ENCODE measurements at places on chromosomes 6 and 20.

DNA sequence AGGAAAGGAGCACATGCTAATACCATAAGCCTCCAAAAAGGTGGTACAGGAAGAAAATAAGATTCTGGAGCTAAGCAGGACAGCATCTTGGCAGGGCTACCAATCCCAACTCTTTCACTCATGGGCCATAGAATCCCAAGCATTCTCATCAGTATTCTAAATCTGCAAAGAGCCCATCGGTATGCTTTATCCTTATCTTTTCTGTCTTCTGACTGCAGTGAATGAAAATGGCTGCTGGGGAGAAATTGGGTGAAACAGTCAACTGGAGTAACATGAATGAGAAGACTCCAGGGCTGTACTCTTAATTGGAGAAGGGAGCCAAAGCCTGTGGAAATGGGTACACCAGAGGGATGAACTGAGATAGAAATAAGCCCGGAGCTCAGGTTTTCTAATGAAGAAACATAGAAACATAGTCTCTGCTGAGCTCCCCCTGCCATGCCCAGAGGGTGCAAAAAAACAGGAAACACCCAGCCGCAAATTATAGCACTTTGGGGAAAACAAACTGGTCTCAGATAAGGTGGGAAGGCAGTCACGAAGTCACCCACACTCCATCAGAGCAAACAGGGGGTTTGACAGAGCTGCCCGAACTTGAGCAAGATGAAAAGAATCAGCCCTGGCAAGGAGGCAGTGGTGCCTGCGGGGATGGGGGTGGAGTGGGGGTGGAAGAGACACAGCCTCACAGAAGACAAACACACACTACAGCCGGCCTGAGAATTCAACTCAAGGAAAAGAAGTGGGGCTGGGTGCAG lies 35.4 kb upstream of the E2F3 start:
- peak; percentile 33 for DNase-seq

- DNase-seq: no peak
These were observed 26.7 kb downstream of the TRERF1 start for GRCh38 chr6:42424906-42425474.

DNA sequence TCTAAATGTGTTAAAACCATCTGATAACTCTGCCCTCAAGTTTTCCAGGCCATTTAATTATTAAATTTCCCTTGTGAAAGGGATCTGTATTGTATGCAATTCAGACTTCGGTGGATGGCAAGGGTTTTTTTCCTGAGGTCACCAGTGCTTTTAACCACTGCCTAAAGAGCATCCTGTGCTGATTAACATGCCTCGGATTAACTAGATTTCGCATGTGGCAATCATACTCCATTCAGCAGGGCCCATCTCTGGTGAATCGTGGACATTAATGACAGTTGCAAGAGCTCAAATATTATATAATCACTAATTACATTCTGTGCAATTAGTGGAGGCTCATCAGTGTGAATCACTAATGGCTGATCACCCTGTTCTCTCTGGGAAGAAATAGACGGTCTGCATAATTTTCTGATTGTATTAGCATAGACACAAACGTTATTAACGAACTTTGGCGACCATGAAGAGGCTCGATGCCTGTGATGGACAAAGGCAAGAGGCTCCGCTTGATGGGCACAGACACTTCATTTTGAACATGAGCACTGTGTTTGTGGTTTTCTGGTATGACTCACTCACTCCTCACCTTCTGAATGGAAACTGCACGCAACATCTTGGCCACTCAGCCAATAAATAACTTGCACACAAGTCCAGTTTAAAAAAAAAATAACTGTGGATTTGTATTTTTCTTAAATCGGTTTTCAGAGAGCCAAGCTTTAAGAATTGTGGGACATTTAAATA lies 31.4 kb downstream of the LINC00237 start:
- no peak for DNase-seq

DNA sequence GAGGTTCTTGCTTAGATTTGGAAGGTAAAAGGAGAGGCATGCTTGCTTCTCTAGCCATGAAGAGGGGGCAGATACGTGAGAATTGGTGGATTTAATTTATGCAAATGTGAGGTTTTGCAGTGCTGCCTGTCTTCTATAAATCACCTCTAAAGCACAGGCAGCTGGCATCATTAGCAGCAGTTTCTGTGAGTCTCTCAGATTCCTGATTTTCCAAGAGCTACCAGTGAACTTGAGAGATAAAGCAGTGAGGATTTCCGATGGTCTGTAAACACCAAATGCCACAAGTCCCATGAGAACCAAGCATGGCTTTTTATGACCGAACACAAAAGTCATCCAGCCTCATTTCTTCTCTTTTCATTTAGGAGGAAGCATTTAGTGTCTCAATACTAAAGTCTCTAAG lies 3.2 kb upstream of the SIRPB2 start:
- no peak for DNase-seq

GRCh38 chr6:35061651-35062410 lies 79.3 kb downstream of the TCP11 start:
- DNase-seq: no peak

DNA sequence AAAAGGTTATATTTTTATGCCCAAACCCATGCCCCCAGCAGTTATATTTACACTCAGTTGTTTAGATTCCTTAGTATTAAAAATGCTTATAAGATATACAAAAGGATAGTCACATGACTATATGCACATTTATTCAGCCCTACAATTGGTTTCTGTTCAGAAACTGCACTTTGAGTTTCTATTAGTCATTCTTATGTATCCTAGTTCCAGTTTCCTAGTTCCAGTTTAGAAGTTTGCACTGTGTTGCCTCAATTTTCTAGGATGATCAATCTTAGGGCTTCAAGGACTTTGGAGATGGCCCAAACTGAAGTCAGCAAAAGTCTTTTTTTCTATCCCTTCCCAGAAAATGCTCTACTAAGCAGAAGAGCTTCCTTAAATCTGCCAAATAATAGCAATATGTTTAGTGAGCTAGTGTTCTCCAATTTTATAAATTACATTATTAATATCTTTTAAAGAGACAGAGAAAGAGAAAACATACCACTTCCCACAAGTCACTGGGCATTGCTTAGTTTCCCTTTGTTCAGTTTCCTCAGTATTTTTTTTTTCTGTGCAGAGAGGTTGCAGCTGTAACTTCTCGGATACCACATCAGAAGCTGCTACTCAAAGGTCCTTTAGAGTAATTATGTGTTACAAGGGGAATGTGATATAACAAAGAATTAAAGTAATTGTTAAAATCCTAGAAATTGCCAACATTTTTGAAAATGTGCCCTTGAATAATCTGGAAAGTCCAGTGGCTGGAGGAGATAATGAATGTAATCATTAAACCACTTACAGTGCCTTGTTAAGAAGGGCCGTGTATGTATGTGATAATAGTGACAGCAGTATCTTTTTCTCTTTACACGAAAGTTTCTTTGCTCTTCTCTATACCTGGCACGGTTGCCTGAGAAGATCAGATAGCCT lies 138.8 kb downstream of the KHDRBS2 start:
- DNase-seq: no peak

GRCh38 chr6:142940487-142940886 lies 4.5 kb downstream of the HIVEP2 start:
- DNase-seq: no peak

- peak; percentile 50 for DNase-seq
These were observed 14.4 kb upstream of the HLA-DQA1 start for GRCh38 chr6:32622545-32623401.

- DNase-seq: no peak
These were observed 220.0 kb upstream of the THBS2 start for GRCh38 chr6:169473663-169474062.

- no peak for DNase-seq
These were observed 1.0 kb downstream of the SYNE1 start for GRCh38 chr6:152636021-152636608.

- no peak for DNase-seq
These were observed 348.3 kb upstream of the ZFP64 start for GRCh38 chr20:52539891-52540290.

DNA sequence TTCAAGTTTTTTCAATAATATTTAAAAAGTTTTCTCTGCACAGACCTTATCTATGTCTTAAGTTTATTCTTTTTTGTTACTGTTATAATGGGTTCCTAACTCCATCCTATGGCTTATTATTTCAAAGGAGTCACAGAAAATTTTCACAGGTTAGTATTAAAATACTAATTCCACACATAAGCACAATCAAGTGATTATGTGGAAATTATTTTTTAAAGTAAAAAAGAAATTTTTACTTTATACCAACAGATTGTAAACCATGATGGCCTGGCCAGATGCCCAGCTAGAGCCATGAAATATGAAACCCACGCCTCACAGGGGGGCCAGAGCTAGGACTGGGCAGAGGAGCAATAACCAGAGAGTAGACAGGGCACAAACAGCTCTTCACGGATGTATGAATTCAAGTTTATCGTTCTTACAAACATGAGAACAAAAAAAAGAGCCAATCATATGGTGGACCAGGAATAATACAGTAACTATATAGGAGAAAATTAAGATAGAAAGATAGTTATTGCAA lies 34.0 kb downstream of the NUDT3 start:
- DNase-seq: no peak

DNA sequence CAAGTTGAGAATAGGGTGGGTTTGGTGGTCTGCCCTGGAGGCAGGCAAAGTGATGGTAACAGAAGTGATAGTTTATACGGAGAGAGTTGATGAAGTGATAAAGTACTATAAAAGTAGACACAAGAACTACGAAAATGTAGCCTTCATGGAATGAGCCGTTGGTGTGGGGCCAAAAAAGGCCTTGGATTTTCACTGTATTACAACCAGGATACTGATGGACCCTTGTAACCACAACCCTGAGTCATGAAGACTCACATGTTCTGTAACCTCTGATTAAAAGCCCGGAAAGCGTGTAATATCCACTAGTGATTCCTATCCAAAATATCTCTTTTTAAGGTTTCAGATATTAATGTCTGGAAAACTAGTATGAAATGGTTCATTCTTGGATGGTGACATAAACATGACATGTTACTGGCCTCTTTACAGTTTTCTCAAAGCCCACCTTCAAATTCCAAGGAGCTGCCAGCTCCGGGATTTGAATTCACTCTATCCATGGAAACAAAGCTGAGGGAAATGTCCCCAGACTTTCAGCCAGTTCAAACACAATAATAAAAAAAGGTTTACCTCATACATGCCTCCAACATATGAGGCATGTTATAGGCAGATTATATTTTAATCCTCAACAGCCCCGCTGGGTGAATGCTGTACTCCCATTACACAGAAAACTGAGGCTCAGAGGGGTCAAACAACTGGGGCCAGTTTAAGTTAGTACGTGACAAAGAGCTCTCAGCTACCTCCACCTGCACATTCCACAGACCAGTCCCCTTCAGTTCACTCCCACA lies 55.4 kb downstream of the MRPL14 start:
- no peak for DNase-seq

GRCh38 chr6:39665861-39666260 lies 59.3 kb downstream of the KIF6 start:
- no peak for DNase-seq
